Stimulated activated CD8-positive, alpha-beta memory T cell treated with anti-CD3 and anti-CD28 coated beads, Interleukin-12 subunit alpha, Interleukin-12 subunit beta, amount 100 ng/mL, for 1 hour (primary cell): ENCODE measurements at places on chromosomes 16 and 17.

DNA sequence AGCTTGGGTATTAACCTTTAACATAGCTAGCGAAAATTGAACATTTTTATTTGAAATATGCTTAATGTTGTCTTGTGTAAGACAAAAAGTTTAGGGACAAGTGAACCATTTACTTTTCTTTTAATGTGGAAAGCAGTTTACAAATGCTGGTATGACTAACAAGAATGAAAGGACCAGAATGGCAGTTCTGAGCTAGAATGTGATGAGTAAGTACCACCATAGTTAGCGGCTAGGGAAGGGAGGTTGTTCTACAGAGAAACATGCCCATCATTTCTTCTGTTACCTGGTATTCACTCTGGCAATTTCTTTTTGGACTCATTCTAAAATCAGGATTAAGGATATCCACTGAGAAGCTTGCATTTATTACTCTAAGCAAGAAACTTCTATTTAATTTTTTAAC lies 121.1 kb downstream of the WWOX start:
- no peak for DNase-seq

DNA sequence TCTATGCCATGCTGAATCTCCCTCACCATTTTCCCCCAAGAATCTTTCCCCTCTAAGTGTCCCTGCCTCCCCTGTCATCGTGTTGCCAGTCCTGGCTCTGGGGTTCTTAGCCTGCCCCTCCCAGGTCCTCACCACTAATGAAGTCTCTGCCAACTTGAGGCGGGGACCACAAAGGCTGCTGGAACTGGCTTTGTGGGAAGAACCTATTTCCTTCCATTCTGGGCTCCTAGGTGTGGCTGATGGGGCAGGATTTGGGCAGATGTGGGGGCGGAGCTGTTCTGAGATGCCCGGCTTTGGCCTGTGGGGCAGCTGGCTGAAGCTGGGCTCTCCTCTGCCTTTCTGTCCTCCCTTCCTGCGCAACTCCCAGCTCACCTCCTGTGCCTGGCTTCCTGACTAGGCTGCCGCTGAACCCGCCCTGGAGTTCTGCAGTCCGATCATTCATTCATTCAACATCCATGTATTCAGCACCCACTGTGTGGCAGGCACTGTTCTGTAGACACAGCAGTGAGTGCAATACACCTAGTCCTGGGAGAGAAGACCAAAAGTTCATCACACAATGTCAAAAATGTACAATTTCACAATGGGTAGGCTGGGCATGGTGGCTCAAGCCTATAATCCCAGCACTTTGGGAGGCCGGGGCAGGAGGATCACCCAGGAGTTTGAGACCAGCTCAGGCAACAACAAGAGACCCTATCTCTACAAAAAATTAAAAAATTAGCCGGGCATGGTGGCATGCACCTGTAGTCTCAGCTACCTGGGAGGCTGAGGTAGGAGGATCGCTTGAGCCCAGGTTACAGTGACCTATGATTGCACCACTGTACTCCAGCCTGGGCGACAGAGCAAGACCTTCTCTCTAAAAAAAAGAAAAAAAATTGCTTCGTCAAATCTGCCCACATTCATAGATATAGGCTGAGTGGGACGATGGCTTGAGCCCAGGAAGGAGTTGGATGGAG lies 1.9 kb upstream of the SNN start:
- no peak for DNase-seq

GRCh38 chr17:44360826-44361225 lies 2.8 kb downstream of the FAM171A2 start:
- DNase-seq: no peak

- DNase-seq: no peak
Observed at GRCh38 chr16:76639685-76640289, 362.6 kb downstream of the CNTNAP4 start.

GRCh38 chr17:50557630-50558029 lies 2.9 kb upstream of the CACNA1G start:
- no peak for DNase-seq

- DNase-seq: no peak
Observed at GRCh38 chr17:70295731-70296130, 126.4 kb downstream of the KCNJ2 start.

GRCh38 chr17:57953219-57953618 lies 2.0 kb downstream of the CUEDC1 start:
- no peak for DNase-seq

DNA sequence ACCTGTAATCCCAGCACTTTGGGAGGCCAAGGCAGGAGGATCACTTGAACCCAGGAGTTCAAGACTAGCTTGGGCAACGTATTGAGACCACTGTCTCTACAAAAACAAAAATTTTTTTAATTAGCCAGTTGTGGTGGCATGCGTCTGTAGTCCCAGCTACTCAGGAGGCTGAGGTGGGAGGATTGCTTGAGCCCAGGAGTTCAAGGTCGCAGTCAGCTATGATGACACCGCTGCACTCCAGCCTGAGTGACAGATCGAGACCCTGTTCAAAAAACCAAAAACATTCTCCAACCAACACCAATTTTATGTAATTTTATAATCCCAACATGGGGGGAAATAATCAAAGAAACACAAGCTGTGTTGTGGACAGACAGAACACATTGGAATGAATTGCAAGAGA lies 54.6 kb upstream of the TNRC6A start:
- DNase-seq: no peak

DNA sequence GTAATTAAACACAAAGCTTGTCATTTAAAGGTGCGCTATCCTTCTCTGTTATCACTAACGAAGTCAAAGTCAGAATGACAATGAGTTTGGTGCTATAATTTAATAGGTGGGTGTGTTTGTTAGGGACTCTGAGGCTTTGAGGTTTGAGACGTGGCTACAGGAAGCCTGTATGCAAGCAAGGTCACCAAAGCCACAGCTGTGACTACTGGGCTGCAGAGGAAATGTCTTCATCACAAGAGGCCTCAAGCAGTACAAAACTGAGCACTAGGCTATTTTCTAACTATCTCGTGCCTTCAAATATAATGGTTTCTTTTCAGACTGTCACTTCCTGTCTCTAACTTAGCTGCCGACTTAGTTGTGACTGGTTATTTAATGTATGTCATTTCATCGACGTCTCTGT lies 141.2 kb downstream of the AATF start:
- DNase-seq: peak; percentile 28

- no peak for DNase-seq
Observed at GRCh38 chr17:66240630-66241029, 11.4 kb upstream of the APOH start.

- no peak for DNase-seq
Observed at GRCh38 chr17:49723423-49723822, 15.7 kb upstream of the SLC35B1 start.

- DNase-seq: no peak
Observed at GRCh38 chr17:76707985-76708807, 2.6 kb downstream of the MXRA7 start.

DNA sequence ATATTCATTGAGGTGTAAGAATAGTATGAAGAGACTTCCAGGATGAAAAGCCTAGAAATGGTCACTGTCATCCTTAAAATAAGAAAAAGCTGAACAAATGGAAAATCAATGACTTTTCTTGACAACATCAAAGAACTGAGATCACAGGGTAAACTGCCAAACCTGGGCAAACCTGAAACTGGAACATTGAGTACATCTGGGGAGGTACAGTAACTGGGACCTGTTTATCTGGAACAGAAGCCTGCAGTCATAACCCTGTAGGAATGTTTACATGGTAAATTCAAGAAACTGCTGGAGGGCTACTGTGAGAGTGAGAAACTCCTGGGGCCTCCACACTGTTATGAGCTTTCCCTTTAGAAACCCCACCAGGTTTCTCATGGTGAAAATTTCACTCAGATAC lies 130.1 kb upstream of the PIRT start:
- no peak for DNase-seq

DNA sequence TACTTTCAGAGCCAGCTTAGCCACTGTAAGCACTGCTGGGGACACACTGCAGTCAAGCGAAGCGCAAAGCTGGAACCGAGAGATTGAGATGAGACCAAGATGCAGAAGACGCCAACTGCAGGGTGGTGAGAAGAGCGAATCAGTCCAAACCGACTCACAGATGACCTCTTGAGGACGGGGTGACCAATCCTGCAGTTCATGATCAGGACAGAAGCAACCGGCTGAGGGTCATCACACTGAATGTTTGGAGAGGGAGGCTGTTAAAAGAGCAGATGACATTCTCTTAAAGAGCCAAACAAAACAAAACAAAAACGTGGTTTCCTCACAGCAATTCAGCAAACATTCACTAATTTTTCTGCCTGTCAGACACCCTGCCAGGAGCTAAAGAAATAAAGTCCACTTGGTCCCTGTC lies 8.5 kb downstream of the HASPIN start:
- DNase-seq: no peak

- no peak for DNase-seq
Observed at GRCh38 chr17:62923258-62924150, 42.5 kb upstream of the TANC2 start.

GRCh38 chr17:61732169-61732568 lies 131.2 kb downstream of the BRIP1 start:
- no peak for DNase-seq

DNA sequence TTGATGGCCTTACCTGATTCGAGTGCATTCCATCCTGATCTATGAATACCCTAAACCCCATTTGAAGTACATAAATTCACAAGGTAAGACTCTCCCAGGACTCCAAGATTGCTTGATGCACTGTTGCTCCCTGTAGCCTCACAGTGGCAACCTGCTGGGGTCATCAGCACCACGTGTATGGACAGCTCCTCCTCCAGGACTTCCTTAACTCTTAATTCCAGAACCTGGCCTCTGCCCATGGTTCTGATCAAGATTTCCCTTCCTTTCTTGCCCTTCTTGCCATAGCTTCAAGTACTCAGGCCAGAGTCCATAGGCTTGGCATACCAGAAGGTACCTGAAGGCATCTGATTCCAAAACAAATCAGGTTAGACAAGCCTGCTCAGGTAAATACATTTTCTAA lies 34.0 kb upstream of the NLK start:
- no peak for DNase-seq

DNA sequence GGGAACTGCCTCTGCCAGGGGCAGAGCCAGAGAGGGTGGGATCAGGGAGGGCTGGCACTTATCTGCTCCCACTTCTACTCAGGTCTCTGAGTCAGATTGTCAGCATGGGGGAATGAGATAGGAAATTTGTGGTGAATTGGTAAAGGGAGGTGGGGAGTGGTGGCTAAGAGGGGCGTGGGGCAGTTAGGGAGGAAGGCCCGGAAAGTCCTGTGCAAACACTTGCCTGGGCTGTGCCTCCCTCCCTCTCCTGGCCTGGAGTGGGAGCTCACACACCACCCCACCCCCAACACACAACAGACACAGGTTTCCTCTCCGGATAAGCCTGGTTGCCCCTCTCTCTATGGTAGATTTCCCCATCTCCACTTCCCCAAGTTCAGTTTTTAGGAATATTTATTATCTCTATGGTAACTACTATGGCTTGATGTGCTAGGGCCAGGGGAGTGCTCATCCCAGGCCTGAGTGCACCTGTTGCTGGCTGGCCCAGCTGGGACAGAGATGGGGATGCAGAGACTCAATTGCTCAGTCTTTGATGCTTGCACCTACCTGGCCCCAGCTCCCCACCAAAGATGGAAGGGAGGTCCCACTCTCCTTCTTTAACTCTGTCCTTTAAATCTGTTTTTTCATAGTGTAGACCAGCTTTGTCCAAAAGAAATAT lies 2.7 kb downstream of the SPNS2 start:
- no peak for DNase-seq

GRCh38 chr16:1732071-1732470 lies 26.1 kb downstream of the MAPK8IP3 start:
- no peak for DNase-seq
